Activated T-helper 17 cell treated with anti-CD3 and anti-CD28 coated beads, Interleukin-2, amount 50 U/mL, for 72 hours (primary cell): ENCODE measurements at places on chromosomes 3 and 15.

GRCh38 chr3:164467007-164467406 lies 611.3 kb downstream of the SI start:
- no peak for ATAC-seq

DNA sequence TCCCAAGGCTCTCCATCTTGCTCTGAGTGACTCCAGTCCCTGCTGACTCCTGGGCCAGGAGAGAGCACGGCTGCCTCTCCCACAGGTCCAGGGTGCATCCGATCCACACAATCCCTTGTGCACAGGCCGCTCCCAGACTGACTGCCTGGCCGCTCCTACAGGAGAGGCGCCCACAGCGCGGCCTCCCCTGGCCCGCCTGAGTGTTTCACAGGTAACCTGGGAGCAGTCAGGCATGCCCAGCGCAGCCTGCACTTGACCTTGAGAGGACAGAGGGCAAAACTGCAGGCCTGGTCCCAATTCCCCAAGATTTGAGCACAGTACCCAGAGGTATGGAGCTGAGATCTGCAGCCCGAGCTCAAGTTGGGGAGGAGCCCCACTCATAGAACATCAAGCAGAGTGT lies 490.2 kb downstream of the CNTN6 start:
- ATAC-seq: no peak

GRCh38 chr3:48187301-48187578 lies 977 bp downstream of the CDC25A start:
- ATAC-seq: no peak

DNA sequence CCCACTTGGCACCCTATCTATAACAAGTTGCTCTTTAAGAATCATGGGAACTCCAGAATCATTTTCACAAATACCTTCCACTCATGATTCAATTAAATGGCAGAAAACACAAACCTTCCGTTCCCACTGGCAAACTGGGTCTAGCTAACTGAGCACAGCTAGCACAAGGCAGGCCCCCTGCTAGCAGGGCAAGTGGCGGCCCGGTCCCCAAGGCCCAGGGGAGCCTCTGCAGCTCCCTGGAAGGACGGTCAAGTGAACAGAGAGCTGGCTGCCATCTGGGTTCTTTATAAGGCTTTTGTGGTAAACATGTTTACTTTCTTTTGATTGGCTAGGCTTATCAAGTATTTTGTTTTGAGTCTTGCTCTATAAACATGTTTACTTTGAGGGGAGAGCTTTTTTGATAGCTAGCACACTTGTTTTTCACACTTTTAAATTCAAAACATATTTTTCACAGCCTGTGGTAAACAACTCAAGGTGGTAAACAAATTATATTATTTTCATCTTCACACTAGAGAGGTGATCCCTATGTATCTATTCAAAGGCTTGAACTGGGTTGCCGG lies 81.4 kb downstream of the FOXP1 start:
- ATAC-seq: no peak

- ATAC-seq: no peak
These were observed 56.8 kb downstream of the PLXNA1 start for GRCh38 chr3:127039719-127040118.

DNA sequence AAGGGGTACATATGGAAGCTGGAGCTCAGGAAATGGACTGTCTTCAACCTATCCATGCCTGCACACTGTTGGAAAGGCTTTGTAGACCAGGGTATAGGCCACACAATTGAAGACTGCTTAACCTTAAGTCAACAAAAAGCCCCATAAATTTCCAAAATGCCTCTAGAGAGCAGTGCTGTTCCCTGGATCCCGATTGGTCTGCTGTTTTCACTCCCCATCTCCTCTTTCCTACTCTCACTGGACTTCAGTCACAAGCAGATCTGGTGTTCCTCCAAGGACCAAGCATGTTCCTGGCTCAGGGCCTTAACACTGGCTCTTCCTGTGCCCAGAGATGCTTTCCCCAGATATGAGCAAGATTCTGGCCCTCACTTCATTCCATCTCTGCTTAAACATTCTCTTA lies 22.8 kb upstream of the LRRC34 start:
- ATAC-seq: no peak

- no peak for ATAC-seq
These were observed 843.4 kb upstream of the DPPA4 start for GRCh38 chr3:110180733-110181132.

- ATAC-seq: peak; percentile 44
These were observed 244.5 kb downstream of the CD47 start for GRCh38 chr3:107846279-107846852.

DNA sequence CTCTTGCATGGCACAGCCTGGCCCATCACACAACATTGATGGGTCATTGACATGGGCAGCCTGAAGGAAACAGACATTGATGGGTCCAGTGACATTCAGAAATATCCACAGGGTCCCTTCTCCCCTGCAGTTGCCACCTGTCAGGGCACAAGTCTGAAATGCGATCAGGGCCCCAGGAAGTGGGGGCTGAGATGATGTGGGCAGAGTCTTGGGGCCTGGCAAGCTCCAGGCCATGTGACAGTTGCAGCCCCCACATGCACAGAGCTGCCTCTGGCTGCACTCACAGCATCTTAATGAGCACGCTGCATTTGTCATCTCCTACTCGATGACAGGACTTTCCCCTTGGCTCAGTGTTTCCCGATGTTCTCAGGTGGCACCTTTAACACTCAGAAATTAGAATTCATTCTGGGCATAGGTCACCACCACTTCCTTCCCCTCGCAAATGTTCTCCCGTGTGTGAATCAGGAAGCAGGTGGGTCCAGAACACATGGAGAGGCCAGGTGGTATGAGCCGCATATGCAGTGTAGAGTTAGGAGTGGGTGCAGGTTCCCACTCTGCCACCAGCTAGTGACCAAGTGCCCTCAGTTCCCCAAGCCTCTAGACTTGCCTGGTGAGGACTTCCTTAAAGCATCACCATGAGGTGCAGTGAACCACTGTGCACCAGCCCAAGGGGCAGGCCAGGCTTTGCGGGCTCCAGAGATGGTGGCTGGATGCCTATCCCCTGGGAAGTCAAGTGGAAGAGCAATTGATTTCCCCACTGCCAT lies 1.6 kb upstream of the TXNRD3 start:
- ATAC-seq: no peak

DNA sequence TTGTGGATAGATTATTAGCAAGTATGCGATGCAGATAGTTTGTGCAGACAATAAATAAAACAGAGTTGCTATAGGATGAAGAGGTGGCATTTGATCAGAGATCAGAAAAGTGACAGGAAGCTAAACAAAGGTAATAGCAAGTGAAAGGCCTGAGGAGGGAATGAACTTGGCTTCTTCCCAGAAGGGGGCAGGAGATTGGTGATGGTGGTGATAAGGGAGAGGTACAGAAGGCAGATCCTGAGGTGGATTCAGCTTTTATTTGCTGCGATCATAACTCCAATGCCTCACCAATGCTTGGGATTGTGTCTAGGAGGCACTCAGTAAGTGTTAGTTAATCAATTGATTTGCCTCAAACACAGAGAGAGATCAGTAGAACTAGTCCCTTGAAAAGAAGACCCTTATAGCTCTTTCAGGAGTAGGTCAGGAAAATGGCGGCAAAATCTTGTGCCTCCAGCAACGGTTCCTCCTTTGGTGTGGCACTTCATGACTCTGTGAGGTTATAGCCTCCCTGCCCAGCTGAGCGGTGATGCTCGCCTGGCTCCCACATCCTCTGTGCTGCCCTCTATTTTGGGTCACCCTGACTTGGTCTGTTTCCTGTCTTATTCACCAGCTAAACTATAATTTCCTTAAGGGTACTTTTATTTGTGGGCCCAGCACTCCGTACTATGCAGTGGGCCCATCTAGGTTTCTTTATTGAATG lies 37.5 kb downstream of the TGFBR2 start:
- peak; percentile 63 for ATAC-seq

DNA sequence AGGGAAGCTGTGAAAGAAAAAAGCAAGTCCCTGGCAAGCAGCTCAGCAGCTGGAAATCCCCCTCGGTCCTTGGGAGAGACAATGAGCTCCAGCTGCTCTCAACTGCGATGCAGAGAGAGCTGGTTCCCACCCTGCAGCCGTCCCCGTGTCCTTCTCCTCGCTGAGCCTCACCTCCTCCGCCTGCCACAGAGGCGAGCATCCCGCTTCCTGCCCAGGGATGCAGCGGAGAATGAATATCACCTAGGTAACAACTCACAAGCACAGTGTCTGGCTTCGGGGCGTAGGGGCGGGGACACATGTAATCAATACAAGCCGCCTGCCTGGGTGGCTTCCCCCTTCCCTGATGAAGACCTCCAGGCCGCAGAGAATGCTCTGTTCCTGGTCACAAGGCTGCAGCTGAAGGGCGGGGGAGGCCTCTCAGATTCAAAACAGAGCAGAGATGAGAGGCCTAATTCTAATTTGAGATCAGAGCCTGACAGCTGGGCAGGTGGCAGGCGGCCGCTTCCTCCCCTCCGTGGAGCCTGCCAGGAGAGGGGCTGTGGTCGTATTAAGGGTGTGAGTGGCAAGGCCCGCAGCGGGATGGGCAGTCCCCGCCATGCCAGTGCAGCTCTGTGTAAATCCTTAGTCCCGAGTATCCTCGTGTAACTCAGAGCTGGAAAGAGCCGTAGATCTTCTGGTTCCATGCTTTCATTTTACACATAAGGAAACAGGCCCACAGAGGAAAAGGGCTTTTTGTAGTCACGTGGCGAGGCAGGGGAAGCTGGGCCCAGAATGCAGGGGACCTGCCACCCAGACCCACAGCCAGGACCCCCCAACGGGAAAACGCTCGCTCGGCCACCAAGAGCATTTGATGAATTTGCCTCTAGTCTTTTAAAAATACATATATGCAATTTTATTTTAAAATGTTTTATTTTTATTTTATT lies 24.3 kb downstream of the ZDHHC19 start:
- ATAC-seq: no peak

- ATAC-seq: no peak
These were observed 2.9 kb upstream of the PRRT3 start for GRCh38 chr3:9955067-9955502.

DNA sequence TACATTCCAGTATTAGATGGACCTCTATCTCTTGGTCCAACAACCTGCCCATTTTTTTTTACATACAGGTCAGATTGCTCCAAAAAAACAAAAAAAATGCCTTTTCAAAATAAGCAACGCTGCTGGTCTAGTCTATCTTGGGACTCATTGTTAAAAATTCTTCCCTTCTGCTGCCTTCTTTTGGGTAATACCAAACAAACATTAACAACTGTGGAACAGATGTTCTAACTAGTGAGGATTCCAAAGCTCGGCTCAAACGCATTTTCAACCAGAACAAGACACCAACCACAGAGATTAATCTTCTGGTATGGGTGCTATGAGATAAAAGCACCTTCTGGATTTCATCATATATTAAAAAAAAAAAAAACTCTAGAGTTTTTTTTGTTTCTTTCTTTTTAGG lies 24.7 kb downstream of the ARHGAP31 start:
- ATAC-seq: no peak

- ATAC-seq: no peak
These were observed 41.0 kb upstream of the MANF start for GRCh38 chr3:51343918-51344687.

- no peak for ATAC-seq
These were observed 51.3 kb upstream of the KPNA4 start for GRCh38 chr3:160616716-160617115.

DNA sequence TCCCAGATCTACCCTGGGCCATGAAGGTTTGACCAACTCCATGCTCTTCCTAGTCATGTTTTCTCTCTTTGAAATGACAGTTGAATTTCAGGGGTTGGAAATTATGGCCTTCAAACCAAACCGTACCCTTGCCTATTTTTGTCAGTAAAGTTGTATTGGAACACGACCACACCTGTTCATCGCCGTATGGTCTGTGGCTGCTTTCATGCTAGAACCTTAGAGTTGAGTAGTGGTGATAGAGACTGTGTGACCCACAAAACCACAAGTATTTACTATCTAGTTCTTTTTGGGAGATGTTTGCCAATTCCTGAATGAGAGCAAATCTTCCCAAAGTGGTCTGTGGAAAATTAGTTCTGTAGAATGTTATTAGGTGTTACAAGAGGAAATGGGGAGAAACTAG lies 24.0 kb upstream of the STARD5 start:
- no peak for ATAC-seq
